ENCODE measurements at places on chromosomes 12 and 14. TPM values are rescaled to one million over a fixed set of nuclear protein-coding genes. Genes with fewer than 3 reads are reported as not detected.

- no peak overlapping the region for H3K27ac ChIP-seq
- H3K4me1 ChIP-seq = no peaks in the 10 kb centered on the region
- no peak overlapping the region for H3K4me3 ChIP-seq
- H3K27me3 ChIP-seq = no peaks in the 10 kb centered on the region
- DNase-seq = no peak
These were observed 305.6 kb downstream of the GALC start for GRCh38 chr14:87687420-87687819.

DNA sequence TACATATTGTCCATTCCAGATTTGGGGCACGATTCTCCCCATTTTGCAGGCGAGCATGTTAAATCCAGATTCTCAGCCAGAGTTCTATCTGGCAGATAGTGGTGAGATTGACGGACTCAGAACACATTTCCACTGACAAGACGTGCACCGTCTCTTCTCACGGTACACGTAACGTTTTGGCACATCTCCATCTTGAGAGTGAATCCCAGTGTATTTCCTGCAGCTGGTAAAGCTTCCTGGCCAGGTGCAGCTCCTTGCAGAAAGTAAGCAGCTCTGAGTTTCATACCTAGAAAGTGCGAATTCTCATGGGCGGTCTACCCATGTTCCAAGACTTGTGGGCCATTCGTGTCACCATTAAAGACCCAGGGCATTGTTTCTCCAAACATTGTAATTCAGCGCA, 102.6 kb downstream of the TSPAN9 start:
- no peak for DNase-seq
- H3K4me1 ChIP-seq = no peaks in the 10 kb centered on the region
- no peaks in the 10 kb centered on the region for H3K27me3 ChIP-seq
- no peak overlapping the region for H3K4me3 ChIP-seq
- H3K36me3 ChIP-seq = no peaks in the 10 kb centered on the region

DNA sequence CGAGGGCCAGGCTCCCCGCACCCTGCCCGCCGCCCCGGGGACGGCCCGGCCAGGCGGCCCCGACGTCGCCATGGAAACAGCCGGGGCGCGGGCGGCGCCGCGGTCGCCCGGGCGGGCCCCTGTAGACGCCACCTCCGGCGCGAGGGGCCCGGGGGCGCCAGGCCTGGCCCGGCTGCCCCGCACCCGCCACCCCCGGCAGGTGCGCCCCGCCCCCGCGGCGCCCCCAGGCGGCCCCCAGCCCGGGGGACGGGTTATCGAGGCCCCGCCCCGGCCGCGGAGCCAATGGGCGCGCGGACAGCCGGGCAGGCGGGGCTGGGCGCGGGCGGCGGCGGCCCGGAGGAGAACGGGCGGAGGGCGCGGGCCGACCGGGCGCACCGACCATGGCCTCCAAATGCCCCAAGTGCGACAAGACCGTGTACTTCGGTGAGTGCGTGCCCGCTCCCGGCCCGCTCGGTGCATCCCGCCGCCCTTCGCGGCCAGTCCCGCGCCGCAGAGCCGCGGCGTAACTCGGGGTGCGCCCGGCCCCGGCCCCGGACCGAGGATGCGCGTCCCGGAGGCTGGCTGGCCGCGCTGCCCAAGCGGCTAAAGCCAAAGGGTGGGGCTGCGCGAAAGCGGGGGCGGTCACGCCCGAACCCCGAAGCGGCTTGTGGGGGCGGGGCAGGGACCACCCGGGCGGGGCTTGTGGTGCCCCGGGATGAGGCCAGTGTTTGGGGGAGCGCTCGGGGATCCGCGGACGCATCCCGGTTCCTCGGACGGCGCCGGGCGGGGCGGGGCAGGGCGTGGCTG, at the start of gene CRIP2:
CRIP2 (plus strand) TSS at position 339 of the 786 bp plus-strand sequence; CDS start at position 381, 42 bp downstream.
- peaks cover 3% of the 10 kb centered on the region for H3K36me3 ChIP-seq
- DNase-seq = no peak

DNA sequence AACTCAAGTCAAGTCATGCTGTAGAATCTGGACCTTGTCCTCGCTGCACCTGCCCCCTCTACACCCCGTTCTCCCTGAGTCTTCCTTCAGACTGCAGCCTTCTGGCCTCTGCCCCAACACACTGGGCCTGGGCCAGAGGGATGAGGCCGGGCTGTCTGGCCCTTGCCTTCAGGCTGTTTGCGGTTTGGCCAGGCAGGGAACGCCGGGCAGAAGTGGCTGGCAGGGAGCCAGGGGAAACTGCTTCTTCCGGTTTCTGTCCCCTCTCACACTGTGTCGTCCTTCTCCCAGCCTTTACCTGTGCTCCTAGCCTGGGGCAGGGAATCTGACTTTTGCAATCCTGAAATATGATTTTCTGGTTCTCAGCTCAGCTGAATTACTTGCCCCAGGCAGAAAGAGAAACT, 13.5 kb downstream of the DGLUCY start:
- H3K4me1 ChIP-seq = peaks cover 22% of the 10 kb centered on the region
- H3K4me3 ChIP-seq = no peak overlapping the region
- H3K27ac ChIP-seq = no peak overlapping the region
- no peaks in the 10 kb centered on the region for H3K27me3 ChIP-seq
- no peak for DNase-seq

GRCh38 chr14:38611928-38612327, 356.0 kb upstream of the CLEC14A start:
- no peaks in the 10 kb centered on the region for H3K27me3 ChIP-seq
- H3K27ac ChIP-seq = no peak overlapping the region
- H3K36me3 ChIP-seq = no peaks in the 10 kb centered on the region
- no peak for DNase-seq
- H3K4me1 ChIP-seq = no peaks in the 10 kb centered on the region
- H3K4me3 ChIP-seq = no peak overlapping the region

DNA sequence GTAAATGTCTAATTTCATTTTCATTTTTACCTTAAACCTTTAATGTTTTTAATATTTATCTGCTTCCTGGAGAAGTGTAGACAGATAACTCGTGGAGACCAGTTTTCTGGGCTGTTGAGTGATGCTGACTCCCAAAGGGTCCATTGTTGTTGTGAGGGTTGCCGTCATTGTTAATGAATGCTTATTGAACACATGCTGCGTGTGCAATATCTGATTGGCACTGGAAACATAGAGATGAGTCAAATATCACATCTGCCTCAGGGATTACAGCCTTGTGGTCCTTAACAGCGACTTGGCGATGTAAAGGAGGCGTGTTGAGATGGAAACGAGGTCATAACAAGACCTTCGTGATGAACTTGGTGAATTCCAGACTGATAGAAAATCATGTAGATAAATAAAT, 85.9 kb downstream of the FBXW8 start:
- DNase-seq = no peak
- H3K27ac ChIP-seq = no peak overlapping the region
- no peak overlapping the region for H3K4me3 ChIP-seq
- no peaks in the 10 kb centered on the region for H3K27me3 ChIP-seq
- H3K36me3 ChIP-seq = peaks cover 15% of the 10 kb centered on the region
- no peaks in the 10 kb centered on the region for H3K4me1 ChIP-seq

Gene DLK1
- not detected for total RNA-seq

GRCh38 chr14:90518941-90519256, 122.1 kb downstream of the CALM1 start:
- DNase-seq = peak; percentile 59
- H3K27ac ChIP-seq = no peak overlapping the region
- no peak overlapping the region for H3K4me3 ChIP-seq
- no peaks in the 10 kb centered on the region for H3K27me3 ChIP-seq
- H3K4me1 ChIP-seq = peaks cover 5% of the 10 kb centered on the region

Gene ADAM21
- total RNA-seq = not detected

Gene ARID2
- 51.3 TPM for total RNA-seq

Gene C12orf54
- total RNA-seq = not detected

Gene OR6C2
- not detected for total RNA-seq

Gene AQP6
- total RNA-seq = not detected

DNA sequence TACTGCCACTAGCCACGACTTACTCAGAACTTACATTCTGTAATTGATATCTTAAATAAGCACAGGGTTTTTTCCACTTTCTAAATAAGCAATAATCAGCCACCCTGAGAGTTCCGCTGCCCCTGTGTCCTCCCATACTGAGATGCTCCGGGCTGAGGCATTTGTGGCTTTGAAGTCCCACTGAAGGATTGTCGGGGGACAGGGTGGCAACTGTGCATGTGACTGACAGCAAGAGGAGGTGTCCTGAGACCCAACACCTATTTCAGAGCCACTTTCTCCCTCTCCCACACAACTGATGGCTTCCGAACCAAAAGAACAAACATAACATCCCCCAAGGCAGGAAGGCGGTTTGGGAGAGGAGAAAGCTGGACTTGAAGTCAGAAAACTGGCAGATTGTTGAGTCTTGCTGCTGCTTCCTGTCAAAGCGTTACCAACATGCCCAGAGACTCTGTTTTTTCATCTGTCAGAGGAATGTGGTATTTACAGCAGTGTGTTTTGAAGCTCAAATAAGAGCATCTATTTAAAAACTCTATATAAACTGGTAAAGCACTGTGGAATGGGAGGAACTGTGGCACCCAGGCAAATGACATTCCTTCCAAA, 157.9 kb upstream of the FKBP4 start:
- no peak for DNase-seq
- peaks cover 5% of the 10 kb centered on the region for H3K4me1 ChIP-seq
- no peaks in the 10 kb centered on the region for H3K36me3 ChIP-seq
- H3K27me3 ChIP-seq = no peaks in the 10 kb centered on the region
- no peak overlapping the region for H3K4me3 ChIP-seq

DNA sequence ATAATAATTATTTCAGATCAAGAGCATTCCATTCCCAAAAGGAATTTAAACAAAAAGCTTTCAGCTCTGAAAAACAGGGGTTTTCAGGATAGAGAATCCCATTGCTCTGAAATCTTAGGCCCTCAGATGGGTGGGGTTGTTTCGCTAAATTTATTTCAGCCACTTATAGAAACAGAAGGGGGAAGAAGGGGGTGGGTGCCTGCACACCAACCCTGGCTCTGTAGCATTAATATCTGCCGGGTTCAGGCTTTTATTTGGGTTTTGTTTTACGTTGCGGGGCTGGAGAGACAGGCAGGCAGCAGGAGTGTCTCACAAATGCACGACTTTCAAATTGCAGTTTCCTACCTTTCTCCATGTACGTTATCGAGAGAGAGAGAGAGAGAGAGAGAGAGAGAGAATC, 12.5 kb upstream of the ZFP36L1 start:
- no peaks in the 10 kb centered on the region for H3K36me3 ChIP-seq
- DNase-seq = no peak
- H3K4me3 ChIP-seq = no peak overlapping the region
- no peak overlapping the region for H3K27ac ChIP-seq
- no peaks in the 10 kb centered on the region for H3K27me3 ChIP-seq
- H3K4me1 ChIP-seq = peaks cover 15% of the 10 kb centered on the region

Gene BCL2L14
- 0.38 TPM for total RNA-seq

DNA sequence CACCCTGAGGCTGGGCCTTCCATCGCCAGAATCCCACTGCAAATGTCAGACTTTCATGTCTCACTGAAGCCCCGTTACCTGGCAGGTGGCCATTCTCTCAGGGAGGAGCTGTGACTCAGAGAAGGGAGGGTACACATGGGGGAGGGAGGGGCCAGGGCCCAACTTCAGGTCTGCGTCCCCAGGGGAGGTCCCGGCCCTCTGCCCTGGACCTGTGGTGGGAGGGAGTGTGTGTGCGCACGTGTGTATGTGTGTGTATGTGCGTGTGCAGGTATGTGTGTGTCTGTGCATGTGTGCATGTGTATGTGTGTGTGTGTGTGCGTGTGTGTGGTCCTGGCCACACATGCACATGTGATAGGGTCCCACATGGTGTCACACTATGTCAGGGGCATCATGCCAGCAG, 50.9 kb downstream of the MVK start:
- no peak for DNase-seq
- H3K4me3 ChIP-seq = no peak overlapping the region
- H3K36me3 ChIP-seq = no peaks in the 10 kb centered on the region
- no peak overlapping the region for H3K27ac ChIP-seq
- peaks cover 4% of the 10 kb centered on the region for H3K27me3 ChIP-seq

Gene LRTM2
- total RNA-seq = 0.11 TPM

- no peaks in the 10 kb centered on the region for H3K27me3 ChIP-seq
- no peak overlapping the region for H3K4me3 ChIP-seq
- DNase-seq = no peak
These were observed 23.4 kb downstream of the DDX47 start for GRCh38 chr12:12836571-12836970.

- no peak overlapping the region for H3K4me3 ChIP-seq
- H3K36me3 ChIP-seq = no peaks in the 10 kb centered on the region
- H3K27me3 ChIP-seq = peaks cover 29% of the 10 kb centered on the region
These were observed 127.0 kb downstream of the TSPAN9 start for GRCh38 chr12:3204143-3204542.

DNA sequence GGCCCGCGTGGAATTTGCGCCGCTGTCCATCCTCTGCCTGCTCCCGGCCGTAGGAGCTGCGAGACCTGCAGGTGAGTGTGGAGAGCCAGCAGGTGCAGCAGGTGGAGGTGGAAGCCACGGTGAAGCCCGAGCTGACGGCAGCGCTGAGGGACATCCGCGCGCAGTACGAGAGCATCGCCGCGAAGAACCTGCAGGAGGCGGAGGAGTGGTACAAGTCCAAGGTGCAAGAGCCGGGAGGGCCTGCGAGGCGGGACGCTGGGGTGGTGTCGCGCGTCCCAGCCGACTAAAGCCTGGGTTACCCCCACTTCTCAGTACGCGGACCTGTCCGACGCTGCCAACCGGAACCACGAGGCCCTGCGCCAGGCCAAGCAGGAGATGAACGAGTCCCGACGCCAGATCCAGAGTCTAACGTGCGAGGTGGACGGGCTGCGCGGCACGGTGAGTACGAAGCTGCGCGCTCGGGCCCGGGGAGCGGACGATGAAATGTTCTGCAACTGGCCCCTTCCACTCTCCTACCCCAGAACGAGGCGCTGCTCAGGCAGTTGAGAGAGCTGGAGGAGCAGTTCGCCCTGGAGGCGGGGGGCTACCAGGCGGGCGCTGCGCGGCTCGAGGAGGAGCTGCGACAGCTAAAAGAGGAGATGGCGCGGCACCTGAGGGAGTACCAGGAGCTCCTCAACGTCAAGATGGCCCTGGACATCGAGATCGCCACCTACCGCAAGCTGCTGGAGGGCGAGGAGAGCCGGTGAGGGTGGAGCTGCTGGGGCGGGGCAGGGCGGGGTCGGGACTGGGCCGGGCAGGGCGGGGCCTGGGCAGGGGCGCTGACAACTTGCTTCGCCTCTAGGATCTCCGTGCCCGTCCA, 2.1 kb downstream of the PRPH start:
- DNase-seq = no peak
- H3K36me3 ChIP-seq = no peaks in the 10 kb centered on the region
- peaks cover 35% of the 10 kb centered on the region for H3K4me1 ChIP-seq
- peaks cover 48% of the 10 kb centered on the region for H3K27me3 ChIP-seq

Gene RPS6KA5
- 28.0 TPM for total RNA-seq

GRCh38 chr12:6215120-6215807, 15.1 kb downstream of the CD9 start:
- no peaks in the 10 kb centered on the region for H3K36me3 ChIP-seq
- no peak for DNase-seq
- peaks cover 5% of the 10 kb centered on the region for H3K4me1 ChIP-seq
- no peak overlapping the region for H3K4me3 ChIP-seq
- H3K27ac ChIP-seq = no peak overlapping the region

GRCh38 chr12:106281804-106282203, 20.7 kb upstream of the TCP11L2 start:
- H3K4me3 ChIP-seq = no peak overlapping the region
- H3K27ac ChIP-seq = no peak overlapping the region
- H3K27me3 ChIP-seq = no peaks in the 10 kb centered on the region
- H3K36me3 ChIP-seq = no peaks in the 10 kb centered on the region
- H3K4me1 ChIP-seq = no peaks in the 10 kb centered on the region
